ENCODE measurements at places on chromosomes 3 and 15. TPM values are rescaled to one million over a fixed set of nuclear protein-coding genes. Genes with fewer than 3 reads are reported as not detected.

- no peak for ATAC-seq
These were observed 111.3 kb upstream of the BCL6 start for GRCh38 chr3:187856555-187856954.

The CGNL1 gene
- 8.5 TPM for total RNA-seq

DNA sequence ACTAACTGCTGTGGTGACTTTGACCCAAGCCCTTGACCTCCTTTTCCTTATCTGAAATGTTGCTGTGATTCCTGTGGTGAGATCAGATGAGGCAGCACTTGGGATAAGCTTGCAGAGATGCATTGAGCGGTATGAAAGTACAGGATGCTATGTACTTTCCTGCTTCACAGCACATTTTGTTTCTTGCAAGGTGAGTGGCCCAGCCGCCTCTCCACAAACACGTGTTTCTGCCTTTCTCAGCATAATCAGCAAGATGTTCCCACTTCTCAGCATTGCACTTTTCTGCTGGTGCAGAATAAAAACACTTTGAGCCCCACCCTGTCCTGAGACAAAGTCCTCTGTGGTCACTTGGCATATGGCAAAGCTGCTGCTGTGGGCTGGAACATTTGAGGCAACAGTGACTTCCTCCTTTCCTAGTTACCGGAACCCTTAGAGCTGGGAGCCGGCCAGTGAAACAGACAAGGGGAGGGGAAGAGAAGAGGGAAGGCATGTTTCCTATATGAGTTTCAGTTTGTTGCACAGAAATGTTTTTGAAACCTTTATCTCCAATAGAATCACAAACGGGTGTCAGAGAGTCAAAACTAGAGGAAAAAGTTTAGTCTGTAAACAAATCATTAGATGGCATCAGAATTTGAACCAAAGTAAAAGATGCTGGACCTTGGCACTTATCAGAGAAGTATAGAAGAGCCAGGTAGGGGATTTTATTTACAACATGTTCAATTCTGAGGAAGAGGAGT, 5.0 kb downstream of the NUDT16 start:
- ATAC-seq, result peak; percentile 63

GRCh38 chr3:26630669-26631389, 8.3 kb downstream of the LRRC3B start:
- ATAC-seq, result no peak
